Renal cortical epithelial cell (primary cell): ENCODE measurements at places on chromosomes 4 and X.

- no peak for DNase-seq
Observed at GRCh38 chrX:136827026-136827425, 46.3 kb upstream of the ARHGEF6 start.

GRCh38 chr4:150080337-150080736 is 2.1 kb downstream of the DCLK2 start:
- no peak for DNase-seq

DNA sequence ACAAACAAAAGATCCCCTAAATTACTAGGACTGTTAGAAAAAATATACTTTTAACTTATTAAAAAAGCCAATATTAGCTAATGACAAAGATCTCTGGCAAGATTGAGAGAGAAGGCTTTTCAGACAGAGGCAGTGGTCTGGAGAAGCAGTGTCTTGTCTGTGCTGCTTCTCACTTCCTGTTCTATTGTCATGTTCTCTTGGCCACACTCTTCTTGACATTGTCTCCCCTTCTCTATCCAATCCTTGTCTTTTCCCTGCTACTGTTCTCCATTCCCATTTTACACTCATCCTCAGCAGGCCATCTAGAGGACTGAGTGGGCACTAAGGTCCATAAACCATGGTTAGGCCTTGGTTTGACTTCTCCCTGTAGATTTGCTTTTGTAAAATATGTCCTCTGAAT is 14.0 kb upstream of the TAPT1 start:
- DNase-seq, result no peak

- no peak for DNase-seq
Observed at GRCh38 chr4:81377191-81377590, 94.5 kb downstream of the RASGEF1B start.

- DNase-seq, result peak; percentile 68
Observed at GRCh38 chr4:15420642-15421041, 7.2 kb upstream of the C1QTNF7 start.

DNA sequence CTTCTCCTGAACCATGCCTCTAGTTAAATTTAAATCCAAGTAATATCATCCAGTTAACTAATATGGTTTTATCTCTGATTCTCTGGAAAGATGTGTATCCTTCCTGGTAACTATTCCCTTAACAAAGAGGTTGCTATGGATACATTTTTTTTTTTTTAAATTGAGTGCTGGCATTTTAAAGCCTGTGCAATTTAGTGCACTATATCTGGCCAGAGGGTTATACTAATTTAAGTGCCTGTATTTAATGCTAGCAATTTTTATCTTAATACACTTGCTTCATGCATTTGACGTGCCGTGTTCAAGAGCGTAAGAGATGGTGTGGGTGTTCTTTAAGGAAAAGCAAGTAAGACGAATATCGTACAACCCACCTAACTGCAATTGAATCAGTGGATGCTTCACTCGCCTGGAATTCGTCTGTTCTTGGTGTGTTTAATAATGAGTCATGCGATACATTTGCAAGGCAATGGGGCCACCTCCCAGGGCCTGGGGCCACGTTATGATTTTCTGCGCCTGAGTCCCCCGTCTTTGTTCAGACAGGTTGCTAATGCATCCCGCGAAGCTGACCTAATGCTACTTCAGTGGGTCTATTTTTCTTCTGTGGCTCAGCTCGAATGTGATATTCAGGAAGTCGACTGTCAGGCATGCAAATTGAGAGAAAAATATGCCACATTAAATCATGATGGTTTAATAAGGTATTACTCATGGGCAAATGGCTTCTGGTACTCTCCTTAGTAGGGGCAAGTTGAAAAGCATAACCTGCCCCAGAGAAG is 14.2 kb upstream of the MID1 start:
- DNase-seq, result peak; percentile 86

DNA sequence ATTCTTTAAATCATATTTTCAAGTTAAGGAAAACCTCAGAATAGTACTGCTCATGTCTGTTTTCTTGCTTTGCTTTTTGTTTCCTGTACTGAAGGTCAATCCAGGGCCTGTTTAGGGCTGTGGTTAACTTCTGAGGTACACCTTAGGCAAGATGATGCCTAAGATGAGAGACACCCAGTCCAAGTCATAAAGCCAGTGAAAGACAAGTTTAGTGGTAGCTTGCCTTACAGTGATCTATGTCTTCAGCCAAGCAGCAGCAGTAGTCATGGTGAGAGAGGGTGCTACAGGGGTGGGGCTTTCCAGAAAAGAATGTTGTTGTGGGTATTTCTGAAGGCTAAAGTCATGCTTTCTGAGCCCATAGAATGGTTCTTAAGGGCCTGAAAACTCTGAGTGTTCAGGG is 173.7 kb downstream of the VSIG4 start:
- peak; percentile 0 for DNase-seq

DNA sequence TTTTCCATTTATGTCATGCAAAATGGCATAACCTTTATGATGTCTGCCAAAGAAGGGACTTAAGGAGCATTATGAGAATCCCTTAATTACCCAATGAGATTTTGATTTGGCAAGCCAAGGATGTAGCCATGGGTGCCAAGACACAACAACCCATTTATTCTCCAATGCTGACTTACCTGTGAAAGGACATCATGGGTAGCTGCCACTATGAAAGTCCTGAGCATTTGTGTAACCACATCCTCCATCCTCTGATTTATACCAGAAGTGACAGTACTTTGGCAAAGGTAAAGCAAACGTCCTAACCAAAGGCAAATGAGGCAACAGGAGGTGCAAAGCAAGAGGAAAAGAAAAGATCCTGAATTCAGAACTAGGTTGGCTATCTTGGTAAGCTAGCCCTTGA is 87.3 kb upstream of the EMCN start:
- no peak for DNase-seq

- no peak for DNase-seq
Observed at GRCh38 chrX:78997870-78998558, 52.8 kb downstream of the P2RY10 start.
